ENCODE measurements at places on chromosomes 6 and 20.

DNA sequence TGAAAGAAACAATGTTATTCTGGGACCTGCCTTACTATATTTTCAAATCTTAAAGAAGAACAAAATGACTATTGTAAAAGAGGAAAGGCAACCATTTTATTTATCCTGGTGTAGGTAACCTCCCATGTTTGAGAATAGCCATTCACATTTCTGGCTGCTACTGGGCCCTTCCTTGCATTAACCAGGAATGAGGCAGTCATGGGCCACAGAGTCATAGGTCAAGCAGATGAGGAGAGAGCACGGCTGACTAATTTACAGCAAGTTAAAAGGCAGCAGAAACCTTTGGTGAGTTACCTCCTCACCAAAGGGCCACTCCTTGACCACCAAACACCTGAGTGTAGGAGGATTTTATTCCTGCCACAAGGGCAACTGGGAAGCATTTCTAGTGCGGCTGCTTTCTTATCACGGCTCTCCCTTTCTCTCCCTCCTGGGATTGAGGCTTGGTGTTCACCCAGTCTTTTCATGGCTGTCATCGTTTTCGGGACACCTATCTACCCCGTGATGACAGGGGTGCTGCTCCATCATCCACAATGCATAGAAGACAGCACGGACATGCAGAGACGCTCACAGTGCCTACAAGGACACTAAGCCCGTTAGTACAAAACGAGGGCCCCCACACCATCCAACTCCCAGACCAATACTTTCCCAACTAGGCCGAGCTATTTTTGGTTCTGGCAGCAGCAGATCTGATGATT lies 4.4 kb upstream of the LAMA4 start:
- DNase-seq = no peak

GRCh38 chr6:20538907-20539306 lies 4.7 kb downstream of the CDKAL1 start:
- no peak for DNase-seq

- DNase-seq = no peak
Measured at GRCh38 chr6:12608874-12609273, 107.7 kb upstream of the PHACTR1 start.

- no peak for DNase-seq
Measured at GRCh38 chr6:87628881-87629280, 38.9 kb downstream of the ORC3 start.

DNA sequence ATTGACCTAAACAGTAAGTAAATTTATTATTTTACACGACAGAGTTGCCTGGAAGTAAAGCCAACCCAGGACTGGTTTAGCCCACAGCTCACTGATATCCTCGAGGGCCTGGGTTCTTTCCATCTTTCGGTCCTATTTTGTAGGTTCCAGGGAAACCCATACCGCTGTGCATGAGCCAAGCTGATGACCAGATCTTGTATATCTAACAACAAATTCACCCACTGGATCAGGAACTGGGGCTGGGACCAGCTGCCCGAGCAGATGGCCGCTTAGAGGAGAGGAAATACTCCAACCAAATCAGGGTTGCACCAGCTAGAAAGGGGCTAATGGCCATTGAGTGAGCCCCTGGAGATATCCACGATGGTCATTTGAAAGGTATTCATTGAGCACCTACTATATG lies 139.2 kb downstream of the BACH2 start:
- no peak for DNase-seq

GRCh38 chr6:136962661-136963060 lies 40.6 kb downstream of the SLC35D3 start:
- DNase-seq = peak; percentile 94

- no peak for DNase-seq
Measured at GRCh38 chr6:3137057-3137777, 18.7 kb downstream of the BPHL start.

- no peak for DNase-seq
Measured at GRCh38 chr6:31952890-31953289, 5.9 kb downstream of the NELFE start.

- DNase-seq = no peak
Measured at GRCh38 chr6:46376562-46377061, 114.6 kb downstream of the RCAN2 start.

DNA sequence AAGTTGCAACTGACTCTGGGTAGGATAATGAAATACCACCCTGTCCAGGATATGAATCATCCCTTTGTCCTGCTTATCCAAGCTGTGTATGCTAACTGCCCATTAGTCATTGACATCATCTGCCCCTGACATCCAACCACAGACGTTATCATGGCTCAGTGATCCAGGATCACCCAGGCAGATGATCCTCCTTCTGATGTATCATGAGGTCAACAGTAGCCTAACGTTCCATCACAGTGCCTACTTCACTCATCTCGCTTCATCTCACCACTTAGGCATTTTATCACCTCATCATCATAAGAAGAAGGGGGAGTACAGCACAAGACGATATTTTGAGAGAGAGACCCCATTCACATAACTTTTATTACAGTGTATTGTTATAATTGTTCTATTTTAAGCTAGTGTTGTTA lies 13.4 kb upstream of the BTN3A2 start:
- no peak for DNase-seq

- no peak for DNase-seq
Measured at GRCh38 chr6:24329451-24329850, 28.4 kb downstream of the DCDC2 start.

DNA sequence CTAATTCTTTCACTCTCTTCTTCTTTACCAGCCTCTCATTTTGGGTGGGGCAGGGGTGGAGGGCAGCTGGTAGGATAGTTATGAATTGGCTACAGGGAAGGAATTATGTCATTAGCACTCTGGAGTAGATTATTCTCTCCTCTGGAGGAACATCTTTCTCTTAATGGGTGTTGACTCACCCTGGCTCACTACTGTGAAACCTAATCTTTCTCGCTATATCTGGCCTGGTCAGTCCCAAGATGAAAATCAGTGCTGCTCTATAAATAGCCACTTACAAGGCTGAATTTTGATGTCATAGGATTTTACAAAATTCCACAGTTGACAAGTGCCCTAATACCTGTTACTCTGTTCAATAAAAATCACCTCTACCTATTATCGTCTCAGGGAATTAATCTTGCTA lies 151.3 kb downstream of the COL9A1 start:
- DNase-seq = no peak

DNA sequence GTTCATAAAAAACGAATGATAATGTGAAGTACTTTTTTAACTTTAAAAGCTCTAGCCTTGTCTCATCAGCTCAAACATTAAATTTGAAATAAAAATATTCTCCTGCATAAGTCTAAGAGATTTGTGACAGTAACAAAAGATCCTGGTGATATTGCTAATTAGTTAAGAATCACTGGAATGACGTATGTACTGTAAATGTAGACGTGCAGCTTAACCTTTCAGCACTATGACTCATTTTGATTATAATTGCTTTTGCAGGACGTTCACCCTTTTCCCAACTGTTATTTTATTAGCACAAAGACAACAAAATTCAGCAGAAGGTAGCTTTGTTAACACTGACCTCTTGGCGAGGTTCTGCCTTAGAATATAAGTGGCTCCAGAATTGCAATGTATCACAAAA lies 68.6 kb downstream of the TENT5A start:
- no peak for DNase-seq

DNA sequence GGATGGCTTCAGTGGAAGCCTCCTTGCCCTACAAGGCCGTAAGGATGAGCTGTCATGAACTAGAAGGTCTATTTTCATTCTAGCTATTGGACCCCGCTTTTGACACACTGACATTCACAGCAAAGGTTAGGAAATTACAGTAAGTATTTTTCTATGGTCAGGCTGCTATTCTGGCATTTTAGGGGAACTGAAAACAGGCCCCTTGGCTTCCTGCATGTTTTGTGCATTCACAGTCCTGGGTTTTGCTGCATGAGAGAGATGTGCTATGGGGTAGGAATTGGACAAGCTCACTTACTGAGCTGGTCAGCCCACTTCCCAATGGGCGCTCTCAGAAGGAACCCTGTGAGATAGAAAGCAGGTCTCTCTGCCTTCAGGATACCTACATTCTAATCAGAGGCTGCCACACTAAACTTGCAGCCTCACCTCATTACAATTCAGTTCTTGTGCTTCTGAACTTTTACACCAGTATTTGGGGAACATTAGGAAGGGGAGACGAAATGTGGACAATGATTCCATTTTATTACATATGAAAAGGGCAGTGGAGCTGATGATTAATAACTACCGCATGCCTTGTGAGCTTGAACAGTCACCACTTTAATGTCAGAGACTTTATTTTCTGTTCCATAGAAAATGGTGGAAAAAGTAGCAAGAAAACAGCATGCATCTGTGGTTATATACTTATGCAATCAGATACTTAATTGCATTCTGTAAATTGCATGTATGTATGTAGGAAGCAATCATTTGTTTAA lies 86.6 kb upstream of the TAB2 start:
- no peak for DNase-seq

DNA sequence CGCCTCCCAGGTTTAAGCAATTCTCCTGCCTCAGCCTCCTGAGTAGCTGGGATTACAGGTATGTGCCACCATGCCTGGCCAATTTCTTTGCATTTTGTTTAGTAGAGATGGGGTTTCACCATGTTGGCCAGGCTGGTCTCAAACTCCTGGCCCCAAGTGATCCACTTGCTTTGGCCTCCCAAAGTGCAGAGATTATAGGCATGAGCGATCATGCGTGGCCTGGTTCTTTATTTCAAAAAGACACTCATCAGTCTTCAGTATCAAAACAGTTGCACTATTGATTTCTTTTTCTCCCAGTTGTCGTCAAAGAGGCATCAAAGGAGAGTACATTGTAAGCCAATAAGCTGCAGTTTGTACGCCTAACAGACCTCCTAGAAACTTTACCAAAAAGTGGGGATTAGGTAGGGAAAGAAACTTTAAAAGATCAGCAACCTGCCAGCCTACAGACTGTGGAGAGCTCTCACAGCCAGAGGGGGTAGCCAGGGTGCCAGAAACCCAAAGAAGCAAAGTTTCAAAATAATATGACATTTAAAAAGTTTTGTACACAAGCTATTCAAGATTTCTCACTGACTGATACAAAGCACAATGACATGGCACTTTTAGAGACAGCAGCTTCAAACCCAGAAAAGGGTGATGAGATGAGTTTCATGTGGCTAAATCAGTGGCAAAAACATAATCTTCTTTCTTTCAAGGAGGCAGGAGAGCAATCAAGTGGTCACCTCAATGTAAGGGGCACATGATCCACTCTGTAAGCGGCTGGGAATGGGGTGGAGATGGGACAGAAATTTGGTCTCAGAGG lies 83.0 kb upstream of the RALY start:
- peak; percentile 11 for DNase-seq

DNA sequence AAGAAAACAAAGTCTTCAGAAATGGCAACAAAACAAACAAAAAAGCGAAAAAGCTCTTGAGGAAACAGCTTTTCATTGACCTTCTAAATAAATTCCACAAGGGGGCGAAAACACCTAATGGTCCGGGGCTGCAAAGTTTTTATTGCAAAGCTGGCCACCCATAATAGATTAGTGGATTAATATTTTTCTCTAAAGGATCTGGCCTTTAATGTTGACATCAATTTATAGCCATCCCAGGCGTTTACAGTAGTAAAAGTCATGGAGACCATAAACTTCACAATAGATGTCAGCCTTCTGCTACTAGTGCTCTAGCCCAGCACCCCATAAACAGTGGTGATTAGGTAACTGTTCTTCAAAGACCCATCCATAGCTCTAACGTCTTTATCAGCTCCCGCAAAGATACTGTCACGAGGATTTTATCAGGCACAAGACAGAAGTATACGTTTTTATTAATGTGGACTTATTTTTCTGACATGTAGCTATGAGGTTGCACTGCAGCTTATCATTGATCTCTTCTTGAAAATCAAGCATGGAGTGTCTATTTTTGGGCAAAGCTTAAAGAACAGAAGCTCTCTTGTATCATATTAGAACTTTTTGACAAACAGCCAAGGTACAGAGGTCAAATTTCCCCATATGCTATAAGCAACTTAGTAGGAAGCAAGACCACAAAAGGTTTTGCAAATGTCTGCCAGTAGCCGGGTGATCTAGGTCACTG lies 4.7 kb downstream of the CITED2 start:
- DNase-seq = peak; percentile 42

DNA sequence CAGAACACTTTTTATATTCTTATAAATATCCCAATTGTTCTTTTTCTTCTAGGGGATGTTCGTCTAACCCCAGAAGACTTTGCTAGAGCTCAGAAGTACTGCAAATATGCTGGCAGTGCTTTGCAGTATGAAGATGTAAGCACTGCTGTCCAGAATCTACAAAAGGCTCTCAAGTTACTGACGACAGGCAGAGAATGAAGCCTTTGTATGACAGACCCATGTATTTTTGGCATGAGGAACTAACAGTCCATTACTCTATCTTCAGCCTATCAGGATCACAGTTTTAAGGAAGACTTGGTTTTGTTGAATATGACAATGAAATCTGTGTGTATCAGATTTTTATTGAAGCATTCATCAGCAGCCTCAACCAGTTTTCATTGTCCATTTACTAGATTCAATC lies 71.4 kb downstream of the VTA1 start:
- DNase-seq = no peak

DNA sequence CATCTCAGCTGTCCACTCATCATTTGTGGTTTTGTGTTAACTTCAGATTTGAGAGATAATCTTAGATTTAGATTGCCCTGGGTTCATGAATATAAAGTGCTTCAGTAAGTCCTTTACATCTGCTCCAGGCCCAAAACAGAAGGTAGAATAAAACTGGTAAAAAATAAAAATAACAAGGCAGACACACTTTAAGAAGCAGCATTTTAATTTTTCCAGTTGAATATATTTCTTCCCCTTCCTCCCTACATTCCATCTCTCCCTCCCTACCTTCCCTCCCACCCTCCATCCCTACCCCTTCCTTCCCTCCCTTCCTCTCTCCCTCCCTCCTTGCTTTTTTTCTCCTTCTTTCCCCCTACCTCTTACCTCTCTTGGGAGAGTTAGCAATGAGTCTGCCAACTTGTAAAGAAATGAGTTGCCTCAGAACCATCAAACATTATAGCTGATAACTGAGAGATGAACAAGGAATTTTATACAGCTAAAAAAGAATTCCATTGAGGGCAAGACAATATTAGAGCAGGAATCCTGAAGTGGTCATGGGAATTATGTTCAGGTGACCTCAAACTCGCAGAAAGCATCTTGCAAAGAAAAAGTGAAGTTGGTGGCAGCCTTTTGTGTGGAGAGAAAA lies 145.0 kb upstream of the SOX4 start:
- DNase-seq = no peak

- DNase-seq = no peak
Measured at GRCh38 chr6:159181914-159182313, 12.7 kb downstream of the FNDC1 start.

DNA sequence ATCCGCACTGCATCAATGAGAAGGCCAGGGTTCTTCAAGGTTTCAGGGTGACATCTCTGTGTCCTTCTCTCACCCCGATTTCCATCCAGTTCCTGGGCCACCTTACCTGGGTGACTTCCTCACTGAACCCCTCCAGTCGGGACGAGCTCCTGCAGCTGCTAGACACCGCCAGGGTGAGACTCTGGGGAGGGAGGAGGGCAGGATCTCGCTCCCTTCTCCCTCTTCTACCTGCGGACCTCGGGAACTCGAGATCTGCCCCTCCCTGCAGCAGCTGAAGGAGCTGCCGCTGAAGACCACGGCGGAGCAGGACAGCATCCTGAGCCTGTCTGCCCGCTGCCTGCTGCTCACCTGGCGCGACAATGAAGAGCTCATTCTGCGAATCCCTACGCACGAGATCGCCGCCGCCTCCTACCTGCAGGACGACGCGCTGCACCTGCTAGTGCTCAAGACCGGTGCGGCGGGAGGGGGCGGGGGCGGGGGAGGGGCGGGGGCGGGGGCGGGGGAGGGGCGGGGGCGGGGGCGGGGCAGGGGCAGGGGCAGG lies 7.5 kb downstream of the CCM2L start:
- peak; percentile 96 for DNase-seq

- no peak for DNase-seq
Measured at GRCh38 chr20:34970193-34970840, 14.6 kb downstream of the MYH7B start.

All from NCI-H345 (cell line).